ENCODE measurements at places on chromosomes 1 and 21. TPM values are rescaled to one million over a fixed set of nuclear protein-coding genes. Genes with fewer than 3 reads are reported as not detected.
A peak's percentile ranks its signal among the peaks of the same experiment; 100 is the strongest.

DNA sequence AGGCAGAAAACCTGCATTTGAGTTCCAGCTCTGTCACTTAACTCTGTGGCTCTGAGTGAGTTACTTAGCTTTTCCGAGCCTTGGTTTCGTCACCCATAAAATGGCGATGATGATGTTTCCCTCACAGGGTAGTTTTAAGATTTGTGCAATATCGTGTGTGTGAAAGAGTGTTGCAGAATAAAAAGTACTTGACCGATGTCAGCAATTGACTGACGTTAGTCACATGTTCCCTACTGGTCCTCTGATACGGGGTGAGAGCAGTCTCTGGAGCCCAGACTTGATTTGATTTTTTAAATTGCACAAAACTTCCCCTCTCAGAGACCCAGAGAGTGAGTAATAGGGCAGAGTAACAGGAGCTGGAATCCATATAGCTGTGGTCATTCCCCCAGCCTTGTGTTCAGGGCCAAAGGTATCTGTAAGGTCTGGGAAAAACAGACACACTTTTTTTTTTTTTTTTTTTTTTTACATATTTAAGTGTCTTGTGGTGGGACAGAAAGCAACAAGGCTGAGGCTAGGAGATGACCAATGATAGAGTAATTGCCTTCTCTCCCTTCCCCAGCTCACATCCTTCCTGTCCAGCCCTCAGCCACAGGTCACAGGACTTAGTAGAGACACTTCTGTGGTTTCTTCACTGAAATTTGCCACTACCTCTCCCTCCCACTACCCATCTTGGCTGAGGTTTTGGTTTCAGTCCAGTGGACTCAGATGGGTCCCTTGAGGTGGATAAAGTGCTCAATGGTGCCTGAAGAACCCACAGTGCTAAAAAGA is 2.0 kb downstream of the FCER1G start:
- no peaks in the 10 kb centered on the region for H3K27me3 ChIP-seq
- no peaks in the 10 kb centered on the region for H3K4me1 ChIP-seq
- no peak overlapping the region for H3K4me3 ChIP-seq
- DNase-seq, result no peak

DNA sequence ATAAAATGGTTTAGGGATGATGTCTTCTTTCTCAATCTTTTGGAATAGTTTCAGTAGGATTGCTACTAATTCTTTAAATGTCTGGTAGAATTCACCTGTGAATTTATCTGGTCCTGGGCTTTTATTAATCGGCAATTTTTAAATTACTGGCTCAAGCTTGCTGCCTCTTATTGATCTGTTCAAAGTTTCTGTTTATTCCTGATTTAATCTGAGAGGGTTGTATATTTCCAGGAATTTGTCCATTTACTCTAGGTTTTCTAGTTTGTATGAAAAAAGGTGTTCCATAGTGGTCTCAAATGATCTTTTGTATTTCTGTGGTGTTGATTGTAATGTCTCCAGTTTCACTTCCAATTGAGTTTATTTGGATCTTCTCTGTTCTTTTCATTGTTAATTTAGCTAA is 617.8 kb downstream of the LTN1 start:
- H3K36me3 ChIP-seq, result no peaks in the 10 kb centered on the region
- no peaks in the 10 kb centered on the region for H3K4me1 ChIP-seq
- no peaks in the 10 kb centered on the region for H3K27me3 ChIP-seq

DNA sequence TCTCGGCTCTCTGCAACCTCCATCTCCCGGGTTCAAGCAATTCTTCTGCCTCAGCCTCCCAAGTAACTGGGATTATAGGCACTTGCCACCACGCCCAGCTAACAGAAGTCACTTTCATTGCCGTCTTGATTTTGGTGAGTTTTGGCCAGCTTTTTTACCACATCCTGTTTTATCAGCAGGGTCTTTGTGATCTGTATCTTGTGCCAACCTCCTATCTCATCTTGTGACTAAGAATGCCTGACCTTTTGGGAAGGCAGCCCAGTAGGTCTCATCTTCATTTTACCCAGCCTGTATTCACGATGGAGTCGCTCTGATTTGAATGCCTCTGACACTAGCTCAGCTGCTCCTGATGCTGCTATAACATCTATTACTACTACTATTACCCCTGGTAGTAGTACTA is 46.8 kb upstream of the BARHL2 start:
- no peaks in the 10 kb centered on the region for H3K4me1 ChIP-seq
- no peak overlapping the region for H3K27ac ChIP-seq
- no peak for DNase-seq
- H3K4me3 ChIP-seq, result no peak overlapping the region

DNA sequence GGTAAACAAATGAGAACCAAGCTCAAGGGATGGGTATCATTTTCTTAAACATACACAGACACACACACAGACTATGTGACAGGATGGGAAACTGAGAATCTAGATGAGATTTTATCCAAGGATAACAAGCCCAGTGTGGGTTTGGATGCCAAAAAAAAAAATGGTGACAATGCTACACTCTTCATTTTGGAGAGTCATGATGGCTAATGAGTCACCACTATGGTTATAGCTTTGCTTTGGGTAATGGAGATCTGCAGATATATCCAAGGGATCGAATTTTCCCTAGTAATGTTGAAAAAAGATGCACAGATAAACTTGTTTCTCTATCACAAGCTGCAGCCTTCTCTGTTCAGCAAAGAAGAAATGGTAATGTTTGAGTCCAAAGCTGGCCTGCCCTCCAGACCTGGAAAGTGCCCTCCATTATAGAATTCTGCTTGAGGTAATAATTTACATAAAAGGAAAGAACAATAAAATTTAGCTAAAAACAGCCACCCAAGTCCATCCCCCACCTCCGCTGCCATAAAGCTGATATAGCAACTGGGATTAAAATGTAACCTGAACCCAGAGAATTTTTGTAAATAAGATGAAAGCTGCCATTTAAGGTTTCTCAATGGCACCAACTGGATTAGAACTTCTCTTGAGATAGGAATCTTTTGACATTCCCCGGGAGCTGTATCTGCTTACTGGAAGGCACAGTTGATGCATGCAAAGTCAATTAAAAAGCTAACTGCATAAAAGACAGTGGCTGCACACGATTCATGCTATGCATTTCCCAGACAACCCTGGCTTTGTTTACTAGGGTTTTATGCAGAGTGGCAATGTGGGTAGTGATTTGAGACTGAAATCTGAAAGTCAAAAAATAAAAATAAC is 395.2 kb upstream of the LYPLAL1 start:
- H3K27ac ChIP-seq, result no peak overlapping the region
- H3K27me3 ChIP-seq, result no peaks in the 10 kb centered on the region
- H3K36me3 ChIP-seq, result no peaks in the 10 kb centered on the region
- H3K4me1 ChIP-seq, result no peaks in the 10 kb centered on the region
- no peak overlapping the region for H3K4me3 ChIP-seq

GRCh38 chr1:99447721-99448120 is 183.4 kb downstream of the PLPPR4 start:
- no peak overlapping the region for H3K4me3 ChIP-seq
- no peaks in the 10 kb centered on the region for H3K36me3 ChIP-seq
- no peaks in the 10 kb centered on the region for H3K4me1 ChIP-seq
- no peaks in the 10 kb centered on the region for H3K27me3 ChIP-seq
- DNase-seq, result no peak

- H3K4me1 ChIP-seq, result no peaks in the 10 kb centered on the region
- no peaks in the 10 kb centered on the region for H3K36me3 ChIP-seq
- DNase-seq, result no peak
Measured at GRCh38 chr21:25343774-25344545, 263.3 kb downstream of the MRPL39 start.

GRCh38 chr1:202982715-202983430 is 15.8 kb upstream of the CYB5R1 start:
- no peak overlapping the region for H3K27ac ChIP-seq
- no peak for DNase-seq

- H3K27ac ChIP-seq, result peak overlapping the region; percentile 91
- no peaks in the 10 kb centered on the region for H3K4me1 ChIP-seq
- peak overlapping the region; percentile 62 for H3K4me3 ChIP-seq
Measured at GRCh38 chr1:45302505-45303150, 24.1 kb upstream of the HPDL start.

DNA sequence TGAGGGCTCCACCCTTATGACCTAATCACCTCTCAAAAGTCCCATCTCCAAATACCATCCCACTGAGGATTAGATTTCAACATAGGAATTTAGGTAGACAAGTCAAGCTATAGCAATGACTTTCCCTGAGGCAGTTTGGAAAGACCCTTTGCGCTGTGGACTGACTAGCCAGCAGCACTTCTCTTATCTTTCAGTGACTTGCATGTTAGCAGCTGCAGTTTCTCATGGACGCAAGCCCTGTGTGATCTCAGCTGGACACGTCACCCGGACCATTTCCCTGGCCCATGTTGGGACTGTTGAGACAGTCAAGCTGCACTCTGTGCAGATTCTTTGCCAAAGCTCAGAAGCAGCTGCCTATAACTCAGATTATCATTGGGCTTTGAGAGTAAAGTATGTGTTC is 408.1 kb upstream of the USP24 start:
- no peak overlapping the region for H3K4me3 ChIP-seq
- no peaks in the 10 kb centered on the region for H3K4me1 ChIP-seq
- no peaks in the 10 kb centered on the region for H3K36me3 ChIP-seq
- no peaks in the 10 kb centered on the region for H3K27me3 ChIP-seq

- H3K27me3 ChIP-seq, result no peaks in the 10 kb centered on the region
- H3K27ac ChIP-seq, result no peak overlapping the region
- DNase-seq, result no peak
- no peaks in the 10 kb centered on the region for H3K36me3 ChIP-seq
Measured at GRCh38 chr21:36551731-36552433, 72.0 kb upstream of the CLDN14 start.

DNA sequence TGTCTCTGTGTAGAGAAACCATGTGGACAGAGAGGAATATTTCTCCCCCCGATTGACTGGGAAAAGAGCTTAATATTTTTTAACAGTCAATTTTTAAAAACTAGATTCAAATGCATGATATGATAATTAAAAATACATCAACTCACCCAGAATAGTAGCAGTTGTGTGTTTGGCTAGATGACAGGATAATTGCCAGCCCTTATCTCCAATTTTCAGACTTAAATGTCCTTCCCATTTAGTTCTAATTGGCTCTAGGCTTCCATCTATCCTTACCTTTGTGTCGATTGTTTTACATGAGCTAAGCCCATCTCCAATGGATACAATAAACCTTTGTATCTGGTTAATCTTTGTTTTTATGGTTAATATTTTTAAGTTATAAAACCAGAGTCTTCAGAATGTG is 23.9 kb upstream of the KIAA0040 start:
- H3K27ac ChIP-seq, result no peak overlapping the region

GRCh38 chr1:158126425-158126824 is 54.3 kb upstream of the CD1D start:
- no peaks in the 10 kb centered on the region for H3K36me3 ChIP-seq
- no peaks in the 10 kb centered on the region for H3K27me3 ChIP-seq
- H3K4me3 ChIP-seq, result no peak overlapping the region
- DNase-seq, result no peak

GRCh38 chr1:200124309-200124708 is 96.8 kb downstream of the NR5A2 start:
- no peaks in the 10 kb centered on the region for H3K36me3 ChIP-seq
- no peaks in the 10 kb centered on the region for H3K4me1 ChIP-seq
- no peak for DNase-seq
- no peak overlapping the region for H3K27ac ChIP-seq
- no peak overlapping the region for H3K4me3 ChIP-seq

DNA sequence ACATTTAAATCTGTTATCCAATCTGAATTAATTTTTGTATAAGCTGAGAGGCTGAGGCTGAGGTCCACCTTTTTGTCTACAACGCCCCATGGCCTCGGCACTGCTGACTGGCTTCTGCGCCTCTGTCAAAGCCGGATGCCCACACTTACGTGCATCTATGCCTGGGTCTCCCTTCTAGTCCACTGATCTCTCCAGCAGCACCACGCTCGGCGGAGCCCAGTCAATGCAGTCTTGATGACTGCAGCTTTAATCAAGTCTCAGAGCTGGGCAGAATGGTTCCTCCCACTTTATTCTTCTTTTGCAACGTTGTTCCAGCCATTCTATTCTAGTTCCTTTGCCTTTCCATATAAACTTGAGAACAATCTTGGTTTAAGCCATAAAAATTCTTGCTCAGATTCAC is 9.4 kb downstream of the PRDM15 start:
- no peaks in the 10 kb centered on the region for H3K36me3 ChIP-seq
- no peak for DNase-seq
- H3K27me3 ChIP-seq, result no peaks in the 10 kb centered on the region
- no peaks in the 10 kb centered on the region for H3K4me1 ChIP-seq

DNA sequence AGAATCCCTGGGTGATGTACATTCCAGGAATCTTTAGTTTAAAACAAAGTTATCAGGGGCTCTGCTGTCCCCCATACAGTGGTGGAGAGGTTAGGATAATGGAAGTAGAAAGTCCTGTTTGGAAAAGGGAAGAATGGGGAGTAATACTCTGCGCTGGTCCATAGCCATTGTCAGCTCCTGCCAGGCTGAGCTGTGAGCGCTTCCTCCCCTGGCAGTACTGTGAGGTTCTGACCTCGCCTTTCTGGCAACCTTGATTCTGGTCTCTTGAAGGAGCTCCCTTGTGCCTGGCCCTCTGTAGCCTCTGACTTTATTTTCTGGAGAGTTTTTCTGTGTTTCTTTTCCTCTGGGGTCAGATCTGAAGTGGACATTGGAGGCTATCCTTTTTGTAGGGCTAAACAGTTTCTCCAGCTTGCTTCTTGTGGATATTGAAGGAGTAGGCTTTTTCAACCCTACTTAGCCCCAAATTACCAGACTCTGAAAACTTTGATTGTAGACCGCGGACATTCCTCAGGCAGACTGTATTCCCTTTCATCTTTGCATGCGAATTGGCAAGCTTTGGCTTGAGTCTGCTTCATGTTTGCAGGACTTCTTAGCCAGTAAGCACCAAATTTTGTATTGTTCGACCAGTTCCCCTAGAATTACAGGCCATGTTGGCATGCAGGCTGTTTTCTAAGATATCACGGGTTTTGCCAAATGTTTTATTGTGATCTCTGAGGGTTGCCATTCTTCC is 13.8 kb downstream of the UBE4B start:
- no peak overlapping the region for H3K4me3 ChIP-seq
- no peaks in the 10 kb centered on the region for H3K4me1 ChIP-seq
- no peak for DNase-seq
- no peaks in the 10 kb centered on the region for H3K36me3 ChIP-seq
- no peaks in the 10 kb centered on the region for H3K27me3 ChIP-seq

DNA sequence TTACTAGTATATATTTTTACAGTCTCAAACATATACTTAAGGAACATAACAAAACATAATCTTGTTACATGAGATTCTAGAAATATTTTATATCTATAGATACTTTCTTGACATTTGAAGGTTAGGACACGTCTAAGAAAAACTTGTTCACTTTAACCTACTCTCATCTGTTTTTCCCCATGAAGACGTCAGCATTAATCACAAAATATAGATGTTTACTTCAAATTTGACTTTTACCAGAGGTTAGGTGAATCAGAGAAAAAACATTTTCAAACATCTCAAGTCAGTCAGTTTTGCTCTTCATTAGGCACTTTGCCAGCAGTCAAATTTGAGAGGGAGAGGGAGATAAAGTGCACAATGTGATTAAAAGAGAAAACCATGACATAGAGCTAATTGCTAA is 47.7 kb downstream of the BRINP3 start:
- DNase-seq, result no peak
- H3K4me3 ChIP-seq, result no peak overlapping the region

GRCh38 chr21:44508426-44508710 is 31.6 kb downstream of the KRTAP10-1 start:
- no peak overlapping the region for H3K27ac ChIP-seq
- H3K36me3 ChIP-seq, result no peaks in the 10 kb centered on the region
- no peak overlapping the region for H3K4me3 ChIP-seq
- no peak for DNase-seq
- H3K27me3 ChIP-seq, result peaks cover 4% of the 10 kb centered on the region

The KIRREL1 gene
- 34.1 TPM for total RNA-seq

The OR10K1 gene
- total RNA-seq, result not detected

The KISS1 gene
- not detected for total RNA-seq

The SLC25A24 gene
- total RNA-seq, result 45.1 TPM

The INKA2 gene
- total RNA-seq, result 4.6 TPM

The CFHR1 gene
- not detected for total RNA-seq

The KCNJ15 gene
- total RNA-seq, result 6.9 TPM

The TAS1R2 gene
- total RNA-seq, result not detected

The NMNAT2 gene
- total RNA-seq, result 1.6 TPM
